ENCODE measurements at places on chromosomes 1 and 21. TPM values are rescaled to one million over a fixed set of nuclear protein-coding genes. Genes with fewer than 3 reads are reported as not detected.

The NLRP3 gene
- polyA plus RNA-seq = 0.06 TPM

The ANKRD34A gene
- 1.2 TPM for polyA plus RNA-seq

The DNAH14 gene
- 10.7 TPM for polyA plus RNA-seq

The HAO2 gene
- polyA plus RNA-seq = not detected

The MAP1LC3C gene
- not detected for polyA plus RNA-seq

The CEP350 gene
- 2.3 TPM for polyA plus RNA-seq

The MTF1 gene
- polyA plus RNA-seq = 1.9 TPM

The CFAP74 gene
- 0.01 TPM for polyA plus RNA-seq

The KPRP gene
- polyA plus RNA-seq = 0.43 TPM

The ITGB2 gene
- 5.2 TPM for polyA plus RNA-seq

The PINK1 gene
- polyA plus RNA-seq = 55.1 TPM

The DYNLT5 gene
- polyA plus RNA-seq = not detected

The PEX19 gene
- 17.1 TPM for polyA plus RNA-seq

The OR2L2 gene
- polyA plus RNA-seq = not detected

The KRTAP19-3 gene
- polyA plus RNA-seq = not detected

The KRTAP19-4 gene
- not detected for polyA plus RNA-seq

The SLC44A5 gene
- 0.01 TPM for polyA plus RNA-seq

The CATSPERE gene
- 0.09 TPM for polyA plus RNA-seq

The SLAMF9 gene
- 0.72 TPM for polyA plus RNA-seq
